ENCODE measurements at places on chromosomes 16 and 17. TPM values are rescaled to one million over a fixed set of nuclear protein-coding genes. Genes with fewer than 3 reads are reported as not detected.

KRT20 gene
- total RNA-seq = not detected

KRTAP17-1 gene
- not detected for total RNA-seq

WFIKKN1 gene
- 0.29 TPM for total RNA-seq

WNT9B gene
- 0.20 TPM for total RNA-seq

TEKT1 gene
- total RNA-seq = not detected

ALOXE3 gene
- total RNA-seq = not detected

ZPBP2 gene
- not detected for total RNA-seq

PPL gene
- 11.7 TPM for total RNA-seq

PRAC1 gene
- total RNA-seq = not detected

TMC8 gene
- 5.8 TPM for total RNA-seq
